ENCODE measurements at places on chromosomes 6 and 20. TPM values are rescaled to one million over a fixed set of nuclear protein-coding genes. Genes with fewer than 3 reads are reported as not detected.

- DNase-seq, result no peak
These were observed 71.0 kb upstream of the MRAP2 start for GRCh38 chr6:83962582-83962981.

Gene MRPS18B
- 112 TPM for total RNA-seq

DNA sequence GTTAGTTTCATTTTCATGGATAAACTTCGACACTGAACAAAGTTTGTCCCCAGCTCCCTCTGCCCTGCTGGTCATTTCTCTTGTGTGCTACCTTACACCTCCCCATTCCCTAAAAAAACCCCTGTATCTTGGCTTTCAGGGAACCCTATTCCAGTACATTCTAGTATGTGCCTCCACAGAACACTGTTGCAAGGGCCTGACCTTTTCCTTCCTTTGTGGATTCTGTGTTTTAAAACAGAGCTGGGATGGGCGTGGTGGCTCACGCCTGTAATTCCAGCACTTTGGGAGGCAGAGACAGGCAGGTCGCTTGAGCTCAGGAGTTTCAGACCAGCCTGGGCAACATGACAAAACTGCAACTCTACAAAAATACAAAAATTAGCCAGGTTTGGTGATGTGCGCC, 20.6 kb upstream of the QKI start:
- DNase-seq, result no peak

- no peak for DNase-seq
These were observed 160.3 kb downstream of the PREX1 start for GRCh38 chr20:48667481-48667880.

DNA sequence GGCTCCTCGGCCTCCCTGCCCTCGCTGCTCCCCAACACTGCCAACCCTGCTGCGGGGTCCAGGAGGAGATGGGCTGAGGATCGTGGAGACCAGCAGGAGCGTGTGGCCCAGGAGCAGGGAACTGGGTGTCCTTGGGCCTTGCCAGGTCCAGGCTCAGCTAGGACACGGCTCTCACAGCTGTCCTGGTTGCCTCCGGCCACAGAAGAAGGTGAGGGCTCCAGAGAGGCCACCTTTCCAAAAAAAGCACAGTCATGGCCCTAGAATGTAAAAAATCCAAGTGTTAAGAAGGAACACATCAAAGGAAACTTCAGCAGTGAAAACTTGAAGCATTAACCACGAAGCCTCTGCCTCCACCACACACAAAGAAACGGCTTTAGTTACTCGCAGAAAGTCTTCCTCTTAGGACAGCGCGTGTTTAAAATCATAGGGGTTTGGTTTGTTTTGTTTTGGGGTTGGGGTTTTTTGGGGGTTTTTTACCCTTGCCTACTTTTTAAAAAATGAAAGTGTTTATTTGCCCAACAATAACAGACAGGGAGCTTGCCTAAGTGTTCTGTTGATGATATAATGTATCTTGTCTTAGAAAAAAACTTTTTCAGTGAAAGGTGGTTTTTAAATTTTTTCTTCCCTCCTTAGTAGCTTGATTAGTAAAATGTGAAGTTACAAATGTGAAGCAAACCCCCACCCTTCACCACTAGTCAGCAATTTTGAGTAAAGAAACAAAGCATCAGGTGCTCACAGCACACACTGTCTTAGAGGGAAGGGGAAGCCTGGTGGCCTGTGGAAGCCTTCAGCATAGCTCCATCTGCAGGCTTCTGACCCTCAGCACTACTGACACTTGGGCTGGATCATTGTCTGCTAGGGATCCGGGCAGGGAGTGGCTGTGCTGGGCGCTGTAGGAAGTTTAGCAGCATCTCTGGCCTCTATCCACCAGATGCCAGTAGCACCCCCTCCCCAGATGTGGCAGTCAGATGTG, 60.0 kb downstream of the PTPN1 start:
- peak; percentile 76 for DNase-seq

GRCh38 chr6:53906842-53907241, 112.0 kb downstream of the LRRC1 start:
- no peak for DNase-seq

DNA sequence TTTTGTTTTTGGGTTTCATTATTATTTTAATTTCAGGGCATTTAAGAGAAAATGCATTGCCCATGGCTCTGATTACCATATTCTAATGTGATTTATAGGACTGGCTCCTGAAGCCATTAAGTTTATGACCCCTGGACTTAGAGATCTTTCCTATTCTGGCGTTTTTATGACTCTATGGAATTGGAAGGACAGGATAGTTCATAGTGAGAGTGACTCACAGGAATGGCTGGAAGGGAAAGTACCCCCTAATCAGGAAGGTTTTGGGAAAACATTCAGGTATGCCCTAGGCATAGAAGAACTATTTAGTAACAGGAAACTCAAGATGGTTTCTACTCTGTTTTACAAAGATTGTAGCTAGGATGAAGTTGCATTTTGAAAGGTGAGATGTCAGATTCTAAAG, 108.6 kb upstream of the SLC2A12 start:
- DNase-seq, result no peak

GRCh38 chr6:6176127-6176526, 144.3 kb downstream of the F13A1 start:
- DNase-seq, result no peak

DNA sequence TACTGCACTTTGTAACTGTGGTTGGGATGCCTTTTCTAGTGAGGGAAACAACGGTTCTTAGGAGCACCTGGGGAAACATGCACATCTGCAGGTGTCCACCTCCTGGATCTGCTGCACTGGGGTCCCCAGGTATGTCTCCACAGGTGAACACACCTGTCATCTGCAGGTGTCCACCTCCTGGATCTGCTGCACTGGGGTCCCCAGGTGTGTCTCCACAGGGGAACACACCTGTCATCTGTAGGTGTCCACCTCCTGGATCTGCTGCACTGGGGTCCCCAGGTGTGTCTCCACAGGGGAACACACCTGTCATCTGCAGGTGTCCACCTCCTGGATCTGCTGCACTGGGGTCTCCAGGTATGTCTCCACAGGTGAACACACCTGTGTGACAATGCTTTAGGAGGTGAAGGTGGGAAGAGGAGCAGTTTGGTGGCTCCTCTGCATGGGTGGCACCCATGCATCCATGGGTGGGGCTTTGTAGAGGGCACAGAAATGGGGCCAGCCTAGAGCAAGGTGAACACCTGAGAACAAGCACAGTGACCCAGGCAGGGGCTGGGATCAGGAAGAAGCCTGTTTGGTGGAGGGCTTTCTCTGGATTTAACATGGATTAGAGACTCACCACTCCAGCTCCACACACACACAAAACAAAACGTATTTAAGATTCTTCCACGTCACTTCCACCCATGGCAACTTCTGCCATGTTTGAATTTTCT, 206.0 kb upstream of the CDH4 start:
- DNase-seq, result no peak

DNA sequence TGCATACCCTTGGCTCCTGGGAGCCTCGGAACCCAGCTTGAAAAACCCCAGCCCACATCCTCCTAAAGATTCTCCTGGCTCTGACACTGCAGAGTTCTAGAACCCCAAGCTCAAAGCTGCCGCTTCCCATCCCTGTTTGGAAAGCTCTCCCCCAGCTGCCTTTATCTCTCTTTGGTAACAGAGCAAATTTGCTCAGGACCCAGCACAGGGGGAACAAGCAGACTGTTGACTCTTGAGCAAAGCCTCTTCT, 38.9 kb downstream of the HNF4A start:
- DNase-seq, result no peak

DNA sequence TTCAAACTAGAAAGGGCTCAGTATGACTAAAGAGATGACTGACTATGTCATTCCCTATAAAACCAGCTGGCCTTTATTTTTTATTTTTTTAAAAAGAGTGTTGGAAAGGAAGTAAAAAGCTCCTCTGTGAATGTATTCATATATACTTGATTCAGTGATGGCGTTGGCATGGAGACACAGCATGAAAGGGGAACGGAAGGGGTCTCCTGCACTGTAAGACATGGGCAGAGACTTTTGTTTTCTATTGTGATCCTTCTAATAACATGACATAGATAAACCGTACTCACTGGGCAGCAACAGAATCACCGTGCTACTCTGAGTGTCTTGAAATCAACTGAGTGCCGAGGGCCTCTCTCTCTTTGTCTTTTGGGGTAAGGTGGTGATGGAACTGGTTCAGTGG, 228.1 kb upstream of the RIN2 start:
- DNase-seq, result no peak

Gene TBC1D22B
- 17.5 TPM for total RNA-seq

GRCh38 chr20:43102394-43102793, 87.3 kb downstream of the PTPRT start:
- DNase-seq, result peak; percentile 71

Gene MGME1
- 42.1 TPM for total RNA-seq

GRCh38 chr6:163014736-163015135, 287.0 kb downstream of the PACRG start:
- no peak for DNase-seq

DNA sequence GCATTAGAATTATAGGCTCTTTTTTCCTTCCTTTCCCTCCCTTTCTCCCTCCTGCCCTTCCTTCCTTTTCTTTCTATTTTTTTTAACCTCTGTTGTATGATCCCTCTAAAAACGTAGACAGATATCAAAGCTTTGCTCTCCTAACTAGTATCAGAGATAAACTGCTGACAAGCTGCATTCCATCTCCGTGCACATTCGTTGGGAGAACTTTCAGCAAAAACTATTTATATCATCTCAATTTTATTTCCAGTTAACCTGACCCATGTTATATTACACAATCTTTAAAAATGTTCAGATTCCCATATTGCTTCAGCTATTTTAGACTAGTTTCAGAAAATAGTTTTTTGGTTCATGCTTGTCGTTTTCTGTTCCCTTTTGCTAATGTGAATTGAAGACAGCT, 47.3 kb downstream of the RNF217 start:
- no peak for DNase-seq

Gene ADGRF5
- total RNA-seq, result 1.0 TPM

Gene PLA2G7
- total RNA-seq, result 0.17 TPM
